Right ventricle myocardium inferior (tissue), 1 donor: ENCODE measurements at places on chromosomes 4 and X.

DNA sequence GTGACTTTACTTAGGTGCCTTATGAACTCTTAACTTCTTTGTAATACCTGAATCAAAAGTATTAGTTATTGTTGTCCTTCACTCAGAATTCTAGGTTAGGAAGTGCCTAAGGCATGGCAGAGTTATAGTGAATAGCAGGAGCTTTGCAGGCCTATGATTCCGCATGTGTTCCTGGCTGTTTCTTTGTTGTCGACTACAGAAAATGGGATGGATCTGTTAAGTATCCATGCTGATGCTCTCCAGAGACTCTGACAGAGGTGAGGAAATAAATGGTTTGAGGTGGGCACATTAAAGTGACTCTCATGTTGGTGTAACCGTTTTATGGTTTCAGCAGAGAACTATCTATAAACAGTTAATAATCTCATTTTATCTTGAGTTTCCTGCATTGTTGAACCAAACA, 1601.3 kb downstream of the PCDH7 start:
- no peak for DNase-seq

DNA sequence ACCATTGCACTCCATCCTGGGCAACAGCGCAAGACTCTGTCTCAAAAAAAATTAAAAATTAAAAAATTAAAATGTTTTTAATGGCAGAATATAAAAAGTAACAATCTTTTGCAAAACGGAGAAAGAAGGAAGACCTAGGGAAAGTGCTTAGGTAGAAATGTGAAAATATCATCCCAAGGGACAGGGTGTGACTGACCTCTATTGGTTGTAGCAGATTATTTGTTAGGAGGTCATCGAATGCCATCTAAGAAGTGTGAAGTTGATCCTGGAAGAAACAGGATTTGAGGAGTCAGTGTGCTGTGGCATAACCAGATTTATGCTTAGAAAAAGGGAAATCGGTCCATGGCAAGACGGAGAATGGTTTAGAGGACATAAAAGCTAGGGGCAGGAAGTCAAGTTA, 18.1 kb upstream of the C4orf36 start:
- DNase-seq = no peak

- DNase-seq = no peak
Observed at GRCh38 chr4:90207887-90208454, 80.8 kb downstream of the CCSER1 start.

DNA sequence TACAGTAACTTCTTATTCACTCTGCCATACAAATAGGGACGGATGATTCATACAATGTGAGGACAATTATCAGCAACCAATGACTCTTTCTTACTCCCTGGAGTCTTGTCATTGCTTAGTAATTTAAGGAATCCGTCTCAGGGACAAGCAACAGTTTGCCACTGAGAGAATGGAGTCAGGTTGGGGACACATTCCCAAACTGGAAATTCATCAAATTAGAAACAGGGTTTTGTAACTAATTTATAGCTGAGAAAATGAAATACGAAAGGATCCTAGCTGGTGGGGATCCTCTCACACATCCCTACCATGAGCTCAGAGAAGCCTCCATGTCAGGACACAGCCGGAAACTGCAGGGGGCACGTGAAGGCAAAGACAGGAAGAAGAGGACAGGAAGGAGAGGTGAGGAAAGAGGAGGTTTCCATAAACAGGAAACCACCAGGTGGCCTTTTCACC, 50.4 kb upstream of the KDR start:
- DNase-seq = no peak

DNA sequence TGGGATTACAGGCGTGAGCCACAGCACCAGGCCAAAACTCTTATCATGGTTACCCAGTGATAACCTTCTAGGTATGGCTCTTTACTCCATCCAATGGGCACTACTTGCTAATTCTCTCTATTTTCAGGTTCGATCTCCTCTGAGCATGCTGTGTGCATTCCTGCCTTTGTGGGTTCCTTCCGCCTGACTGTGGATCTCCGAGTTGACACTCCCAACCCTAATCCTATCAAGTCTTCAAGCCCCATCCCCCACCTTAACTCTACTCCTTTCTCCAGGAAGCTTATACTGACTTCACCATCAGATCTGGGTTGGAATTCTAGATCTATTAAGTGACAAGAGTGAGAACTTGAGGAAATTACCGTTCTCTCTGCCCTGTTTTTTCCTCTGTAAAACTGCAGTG, 64.6 kb downstream of the ZAR1 start:
- DNase-seq = no peak

- DNase-seq = no peak
Observed at GRCh38 chr4:153646978-153647377, 37.1 kb upstream of the TLR2 start.

DNA sequence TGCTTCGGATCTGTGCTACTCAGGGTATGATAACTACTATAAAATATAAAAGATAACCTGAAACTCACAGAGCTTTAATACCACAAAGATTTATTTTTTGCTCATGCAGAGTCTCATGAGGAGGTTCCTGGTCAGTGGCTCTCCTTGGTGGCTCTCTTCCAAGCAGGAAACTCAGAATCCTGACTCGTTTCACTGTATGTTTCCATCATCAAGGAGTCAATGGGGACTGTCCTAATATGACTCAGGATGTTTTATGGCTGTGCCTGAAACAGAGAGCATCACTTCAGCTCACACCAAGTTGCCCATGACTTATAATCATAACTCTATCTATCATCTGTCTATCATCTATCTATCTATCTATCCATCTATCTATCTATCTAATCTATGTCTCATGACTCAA, 620.8 kb upstream of the NR3C2 start:
- DNase-seq = no peak

DNA sequence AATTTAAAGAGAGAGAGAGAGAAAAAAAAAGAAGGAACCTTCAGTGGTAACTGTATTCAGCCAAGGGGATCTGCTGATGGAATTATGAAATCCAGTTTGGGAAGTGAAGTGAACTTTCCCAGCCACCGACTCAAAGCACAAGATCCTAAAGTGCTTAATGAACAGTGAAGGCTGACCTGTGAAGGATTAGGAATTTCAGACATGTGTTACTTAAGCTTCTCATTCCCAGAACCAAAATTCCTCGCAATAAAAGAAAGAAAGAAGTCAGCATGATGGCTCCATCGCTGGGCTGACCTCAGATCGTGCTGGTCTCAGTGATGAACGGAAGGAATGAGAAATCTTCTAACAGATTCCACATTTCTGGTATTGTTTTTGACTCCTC, 135.2 kb downstream of the ARSF start:
- DNase-seq = no peak

DNA sequence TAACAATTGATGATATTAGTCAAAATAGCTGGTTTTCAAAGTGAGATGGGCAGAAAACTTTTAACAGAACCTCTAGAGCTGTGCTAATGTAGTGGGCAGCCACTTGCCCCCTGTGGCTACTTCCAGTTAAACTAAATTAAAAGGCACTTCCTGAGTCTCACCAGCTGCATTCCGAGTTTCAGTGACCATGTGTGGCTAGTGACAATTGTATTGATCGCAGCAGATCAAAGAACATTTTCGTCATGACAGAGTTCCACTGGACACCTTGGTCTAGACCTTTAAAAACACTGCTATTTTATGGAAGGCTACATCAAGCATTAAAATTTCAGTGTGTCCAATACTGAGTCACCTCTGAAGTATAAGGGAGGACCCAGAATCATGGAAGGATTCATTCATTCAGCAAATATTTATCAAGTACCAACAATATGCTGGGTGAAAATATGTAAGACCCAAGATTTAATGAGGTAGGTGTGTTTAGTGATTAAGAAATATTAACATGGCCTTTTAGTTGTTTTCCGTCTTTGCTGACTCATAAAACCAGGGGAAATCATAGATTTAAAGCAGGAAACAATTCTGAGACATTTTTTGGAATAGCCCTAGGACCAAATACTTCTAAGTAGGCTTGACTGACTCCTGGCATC, 5.1 kb upstream of the FAT1 start:
- DNase-seq = no peak

GRCh38 chr4:12679217-12679616, 804.9 kb downstream of the RAB28 start:
- DNase-seq = no peak

- DNase-seq = no peak
Observed at GRCh38 chr4:124279741-124280140, 432.8 kb downstream of the ANKRD50 start.

- DNase-seq = no peak
Observed at GRCh38 chr4:152103181-152103901, 342.5 kb upstream of the GATB start.

GRCh38 chrX:20974326-20974725, 399.9 kb upstream of the CNKSR2 start:
- no peak for DNase-seq

DNA sequence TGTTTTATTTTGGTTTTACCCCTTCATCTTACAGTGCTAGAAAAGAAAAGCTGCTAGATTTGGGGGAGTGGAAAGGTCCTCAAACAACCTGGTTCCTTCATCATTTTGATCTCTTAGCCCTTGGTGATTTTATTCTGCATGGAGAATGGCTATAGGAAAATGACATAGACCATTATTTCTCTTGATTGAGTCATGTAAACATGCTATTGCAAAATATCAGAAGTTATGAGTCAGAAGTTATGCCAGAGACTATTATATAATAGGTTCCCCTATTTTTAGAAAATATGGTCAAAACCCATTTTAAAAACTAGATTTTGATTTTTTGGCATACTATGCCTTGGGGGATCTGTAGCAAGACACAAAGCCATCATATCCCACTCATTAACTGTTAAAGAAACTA, 83.7 kb upstream of the FAM9C start:
- no peak for DNase-seq

GRCh38 chr4:160546201-160546600, 1443.3 kb downstream of the RAPGEF2 start:
- DNase-seq = no peak

DNA sequence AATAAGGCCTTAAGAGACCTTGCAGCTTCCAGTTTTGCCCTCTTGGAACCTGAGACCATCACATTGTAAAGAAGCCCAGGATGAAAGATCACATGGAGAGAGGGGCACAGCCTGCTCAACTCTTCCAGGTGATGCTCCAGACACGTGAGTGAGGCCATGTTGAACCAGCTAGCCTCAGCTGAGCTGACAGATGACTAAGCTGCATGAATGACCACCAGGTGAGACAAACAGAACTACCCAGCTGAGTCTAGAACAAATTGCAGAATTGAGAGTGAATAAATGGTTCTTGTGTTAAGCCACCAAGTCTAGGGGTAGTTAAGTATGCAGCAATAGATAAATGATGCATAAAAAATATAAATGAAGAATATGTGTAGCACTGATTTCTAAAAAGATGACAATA, 16.8 kb upstream of the GPR82 start:
- no peak for DNase-seq

DNA sequence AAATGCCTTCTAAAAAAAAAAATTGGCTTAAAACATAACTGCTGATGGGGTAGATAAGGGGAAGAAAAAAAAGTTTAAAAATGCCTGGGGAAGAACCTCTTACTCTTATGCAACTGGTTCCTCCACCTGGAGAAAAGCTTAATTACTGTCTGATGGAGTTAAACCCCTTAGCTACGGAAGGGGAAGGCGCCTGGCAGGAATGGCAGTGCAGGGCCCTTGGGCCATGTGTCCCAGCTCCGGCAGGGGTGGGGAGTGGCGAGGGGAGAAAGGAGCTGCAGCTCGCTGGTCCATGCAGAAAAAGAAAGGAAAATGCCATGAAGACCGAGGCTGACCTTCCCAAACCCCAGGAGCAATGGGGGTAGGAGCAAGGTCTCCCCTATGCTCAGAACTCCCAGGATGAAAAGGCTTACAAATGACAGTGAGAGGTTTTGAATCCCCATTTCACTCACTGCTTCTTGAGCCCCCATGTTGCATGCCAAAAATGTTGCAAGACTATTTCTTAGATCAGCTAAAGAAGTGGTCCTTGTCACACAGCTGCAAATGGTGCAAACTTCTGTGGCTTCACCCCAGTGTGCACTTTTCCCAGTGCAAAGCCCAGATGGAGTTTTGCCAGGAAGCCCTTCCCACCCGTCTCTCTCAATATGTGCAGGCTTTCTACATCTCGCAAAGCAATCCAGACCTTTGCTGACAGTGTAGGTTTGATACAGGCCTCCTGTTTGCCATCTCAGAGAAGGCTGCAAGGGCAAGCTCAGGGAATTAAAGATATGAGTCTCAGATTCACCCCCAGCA, 204.8 kb upstream of the CT83 start:
- DNase-seq = no peak
